ENCODE measurements at places on chromosomes 16 and 17. TPM values are rescaled to one million over a fixed set of nuclear protein-coding genes. Genes with fewer than 3 reads are reported as not detected.

Gene DNAAF1
- total RNA-seq, result not detected

Gene KRTAP9-2
- not detected for total RNA-seq

Gene LRRC75A
- total RNA-seq, result 0.29 TPM

Gene HOXB2
- 3.0 TPM for total RNA-seq
